Vagina (tissue), 2 donors: ENCODE measurements at places on chromosomes 3 and 15.

DNA sequence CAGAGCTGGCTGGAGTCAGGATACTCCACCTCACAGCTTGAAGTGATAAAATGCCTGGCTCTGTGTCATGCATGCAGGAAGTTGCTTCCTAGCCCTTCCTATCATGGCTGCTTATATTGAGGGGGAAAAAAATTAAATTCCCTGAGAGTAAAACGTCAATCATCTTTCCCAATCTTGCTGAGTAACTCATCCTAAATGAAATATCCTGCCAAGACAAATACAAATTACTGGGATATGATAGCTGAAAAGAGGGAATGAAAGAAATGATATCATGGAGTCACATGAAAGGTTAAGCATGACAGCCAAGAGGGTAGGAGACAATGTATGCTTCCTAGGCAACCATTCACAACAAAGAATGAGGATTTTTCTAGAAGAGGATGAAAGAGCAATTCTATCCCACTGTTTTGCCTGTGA lies 110.6 kb downstream of the ABI3BP start:
- no peak for DNase-seq

DNA sequence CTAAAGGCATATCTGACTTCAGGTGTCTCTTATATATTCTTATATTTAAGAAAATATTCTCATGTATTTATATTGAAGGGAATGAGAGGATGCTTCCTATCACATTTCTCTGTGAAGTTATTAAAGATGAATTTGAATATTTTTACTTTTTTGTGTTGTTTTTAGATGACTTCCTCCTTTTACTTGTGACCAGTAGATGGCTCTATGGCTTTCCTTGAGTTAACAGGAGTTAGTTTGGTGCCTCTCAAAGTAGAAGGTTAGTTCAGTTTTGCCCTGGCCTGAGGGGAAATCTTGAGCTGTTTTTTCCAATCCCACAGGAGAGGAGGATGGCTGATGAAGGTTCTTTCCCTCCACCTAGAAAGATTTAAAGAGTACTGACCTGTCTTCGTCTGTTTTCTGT lies 80.7 kb downstream of the SQOR start:
- no peak for DNase-seq

DNA sequence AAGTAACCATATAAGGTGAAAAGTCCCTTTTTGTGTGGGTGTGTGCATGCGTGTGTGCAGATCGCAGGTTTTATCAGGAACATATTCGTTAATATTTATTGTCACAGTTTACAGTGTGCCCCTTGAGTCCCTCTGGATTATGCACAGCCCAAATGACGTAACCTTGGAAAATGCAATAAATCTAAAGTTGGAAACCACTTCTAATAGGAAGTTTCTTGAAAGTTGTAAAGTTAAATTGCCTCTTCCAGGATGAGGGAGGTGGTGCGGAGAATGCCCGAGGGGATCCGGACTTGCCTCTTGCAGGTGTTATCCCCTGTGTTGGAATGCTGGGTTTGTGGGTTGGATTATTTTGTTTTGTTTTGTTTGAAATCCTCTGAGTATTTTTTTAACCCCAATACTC lies 143.3 kb downstream of the CMSS1 start:
- no peak for DNase-seq

GRCh38 chr3:149941186-149941585 lies 29.5 kb downstream of the PFN2 start:
- DNase-seq: no peak

DNA sequence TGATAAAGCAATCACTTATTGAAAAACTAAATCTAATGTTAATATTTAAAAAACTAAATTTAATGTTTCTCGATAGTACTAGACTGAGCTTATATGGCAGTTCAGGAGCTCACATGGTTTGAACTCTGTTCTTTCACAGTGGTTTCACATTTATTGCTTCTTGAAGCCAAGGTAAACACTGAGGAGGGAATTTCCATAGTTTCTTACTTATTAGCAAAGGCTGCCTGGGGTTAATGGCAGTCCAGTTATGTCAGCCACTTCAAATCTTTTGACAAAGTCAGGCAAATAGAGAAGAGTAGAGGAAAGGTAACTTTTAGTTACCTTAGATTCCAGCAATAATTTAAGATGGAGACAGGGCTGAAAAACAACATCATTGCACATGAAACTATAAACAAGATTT lies 831.5 kb downstream of the ROBO2 start:
- no peak for DNase-seq

- DNase-seq: no peak
Measured at GRCh38 chr3:160394009-160394392, 5.0 kb downstream of the IFT80 start.

DNA sequence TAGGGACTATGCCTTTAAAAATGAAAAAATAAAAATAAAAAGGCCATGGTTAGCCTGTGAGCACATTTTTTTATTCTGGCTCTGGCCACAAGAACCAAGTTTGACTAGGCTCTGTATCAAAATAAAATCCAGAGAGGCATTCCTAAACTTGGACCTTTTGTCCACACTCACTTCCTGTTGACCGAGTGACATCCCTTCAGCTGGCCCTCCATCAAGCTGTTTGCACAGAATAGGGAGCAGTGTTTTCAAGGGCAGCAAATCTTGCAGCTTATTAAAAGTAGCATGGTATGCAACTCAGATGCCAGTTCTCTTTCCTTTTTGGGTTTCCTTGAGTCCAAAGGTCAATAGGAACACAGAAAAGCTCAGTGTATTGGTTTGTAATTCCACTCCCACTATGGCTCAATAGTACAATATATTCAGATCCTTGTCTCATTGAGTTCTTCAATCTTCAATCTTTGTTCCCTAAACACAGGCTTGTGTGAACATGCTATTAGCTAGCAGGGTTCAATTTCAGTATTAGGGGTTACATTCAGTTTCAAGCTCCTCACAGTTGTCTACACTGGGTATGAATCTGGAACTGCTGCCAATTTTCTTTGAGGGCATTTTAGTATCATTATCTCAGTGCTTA lies 244.5 kb downstream of the RBMS3 start:
- DNase-seq: no peak

DNA sequence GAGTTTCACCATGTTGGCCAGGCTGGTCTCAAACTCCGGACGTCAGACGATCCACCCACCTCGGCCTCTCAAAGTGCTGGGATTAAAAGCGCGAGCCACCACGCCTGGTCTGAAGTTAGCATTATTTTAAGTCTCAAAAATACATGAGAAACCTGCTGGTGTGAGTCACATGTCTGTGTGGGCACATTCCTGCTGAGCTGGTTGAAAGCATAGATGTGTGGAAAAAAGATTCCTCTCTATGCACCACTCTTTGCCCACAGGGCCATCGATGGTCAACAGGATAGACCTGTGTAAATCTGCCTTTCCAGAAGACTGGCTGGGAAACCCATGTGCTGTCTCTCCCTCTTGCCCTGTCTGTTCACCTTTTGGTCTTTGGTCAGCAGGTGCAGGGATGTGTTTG lies 63.5 kb downstream of the CHRD start:
- no peak for DNase-seq

DNA sequence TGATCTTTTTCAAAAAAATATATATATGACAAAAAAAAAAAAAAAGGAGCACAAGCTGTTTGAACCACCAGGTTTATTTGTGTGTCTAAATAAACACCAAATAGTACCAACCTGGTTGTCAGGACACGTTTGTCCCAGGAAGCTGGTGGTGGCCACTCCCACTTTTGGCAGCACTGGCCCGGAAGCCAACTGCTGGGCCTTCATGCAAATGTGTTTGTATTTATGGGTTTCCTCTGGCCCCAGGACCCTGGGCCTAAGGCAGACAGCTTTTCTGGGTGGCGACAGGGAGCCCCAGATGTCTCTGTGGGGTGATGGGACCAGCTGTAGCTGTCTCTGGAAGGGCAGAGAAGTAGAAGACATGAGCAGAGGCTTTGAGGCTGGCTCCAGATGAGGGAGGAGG lies 31.6 kb downstream of the PRKCD start:
- DNase-seq: no peak

GRCh38 chr3:62467966-62468722 lies 94.8 kb upstream of the FEZF2 start:
- no peak for DNase-seq

GRCh38 chr3:184914628-184915027 lies 102.7 kb downstream of the VPS8 start:
- no peak for DNase-seq

DNA sequence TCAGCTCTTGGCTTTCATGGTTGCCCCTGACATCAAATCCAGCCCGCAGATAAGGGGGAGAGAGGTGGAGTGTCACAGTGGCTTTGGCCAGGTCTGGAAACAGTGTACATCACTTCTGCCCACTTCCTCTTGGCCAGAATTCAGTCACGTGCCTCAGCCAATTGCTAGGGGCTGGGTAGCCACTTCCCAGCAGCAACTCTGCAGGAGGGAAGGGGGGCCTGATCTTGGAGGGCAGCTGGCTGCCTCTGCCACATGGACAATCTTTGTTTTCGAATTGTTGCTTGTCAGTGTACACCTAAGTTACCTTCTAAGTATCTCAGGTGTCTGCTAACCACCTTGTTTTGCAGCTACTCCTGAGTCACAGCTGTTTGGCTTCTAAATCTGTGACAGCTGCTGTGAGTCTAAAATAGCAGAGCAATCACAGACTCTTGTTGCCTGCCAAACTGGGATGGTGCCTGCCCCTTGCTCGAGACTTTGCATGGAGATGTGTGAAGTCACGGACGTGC lies 41.0 kb upstream of the LIMD1 start:
- no peak for DNase-seq

- no peak for DNase-seq
Measured at GRCh38 chr3:160402221-160403027, 3.0 kb downstream of the SMC4 start.

DNA sequence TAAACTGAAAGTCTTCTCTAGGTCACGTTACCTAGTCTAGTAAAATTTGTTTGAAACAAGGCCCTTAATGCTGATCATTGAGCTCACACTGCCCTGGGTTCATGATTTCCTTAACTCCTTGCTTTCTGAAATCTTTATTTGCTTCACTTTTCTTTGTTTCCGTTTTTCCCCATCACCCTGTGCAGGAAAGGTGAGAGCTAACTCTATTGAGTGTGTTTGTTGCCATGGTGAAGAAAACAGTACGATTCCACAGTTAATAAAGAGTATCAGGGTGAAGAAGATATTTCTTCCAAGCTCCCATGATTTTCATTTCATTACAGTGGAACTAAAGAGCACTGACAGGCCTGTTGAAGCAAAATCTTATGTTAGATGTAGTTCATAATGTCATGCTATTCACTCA lies 276.2 kb downstream of the RAP2B start:
- DNase-seq: no peak

GRCh38 chr3:64290864-64291263 lies 65.6 kb upstream of the PRICKLE2 start:
- no peak for DNase-seq

DNA sequence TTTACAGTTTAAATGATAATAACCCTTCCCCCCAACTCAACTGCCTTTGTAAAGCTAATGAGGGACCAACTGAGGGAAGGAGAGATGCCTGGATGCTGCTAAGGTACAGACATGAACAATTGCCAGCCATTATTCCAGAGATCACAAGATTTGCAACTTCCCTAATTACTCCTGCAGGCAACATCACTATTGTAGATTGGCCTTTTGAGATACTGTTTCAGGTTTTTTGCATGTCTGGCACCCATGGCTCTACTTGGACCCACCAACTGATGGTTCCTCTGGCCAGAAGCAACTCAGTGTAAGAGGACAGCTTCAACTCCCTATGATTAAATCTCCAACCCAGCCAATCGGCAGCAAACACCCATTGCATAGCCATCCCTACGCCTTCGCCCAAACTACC lies 478.7 kb downstream of the FHIT start:
- no peak for DNase-seq

DNA sequence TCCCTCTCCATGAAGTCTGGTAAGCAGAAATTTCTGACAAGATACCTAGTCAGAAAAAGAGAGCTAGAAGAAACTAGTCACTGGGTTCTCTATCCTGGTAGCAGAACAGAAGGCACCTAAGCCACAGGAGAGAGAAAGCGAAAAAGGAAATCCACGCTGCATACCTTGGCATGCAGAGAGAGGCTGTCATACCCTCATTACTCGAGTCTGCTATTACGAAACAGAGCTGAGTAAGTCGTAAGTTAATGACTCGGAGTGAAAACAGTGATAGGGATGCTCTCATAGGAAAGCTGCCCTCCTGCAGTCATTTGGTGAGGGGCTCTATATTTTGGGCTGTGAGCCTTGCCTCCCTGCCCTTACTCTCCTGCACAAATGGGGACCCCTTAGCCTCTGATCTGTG lies 16.2 kb downstream of the CLRN1 start:
- no peak for DNase-seq

- DNase-seq: no peak
Measured at GRCh38 chr15:80512726-80513660, 108.8 kb downstream of the ARNT2 start.

DNA sequence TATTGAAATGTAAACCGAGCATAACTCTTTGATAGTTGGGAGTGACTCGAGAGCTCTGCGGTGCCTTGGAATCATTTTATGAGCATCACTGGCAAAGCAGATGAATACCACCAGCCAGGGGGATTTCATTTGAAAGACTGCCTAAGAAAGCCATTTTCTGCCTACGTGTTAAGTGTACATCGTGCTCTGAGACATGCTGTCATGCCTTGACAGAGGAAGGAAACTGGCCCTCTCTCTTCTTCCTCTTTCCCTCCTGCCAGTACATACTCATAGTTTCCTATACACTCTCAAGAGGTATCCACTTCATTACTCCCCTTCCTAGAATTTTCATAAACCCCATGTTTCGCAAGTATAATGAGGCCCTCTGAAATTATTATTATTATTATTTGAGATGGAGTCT lies 8.8 kb downstream of the BCL2A1 start:
- no peak for DNase-seq

GRCh38 chr3:150727653-150728502 lies 24.2 kb upstream of the ERICH6 start:
- DNase-seq: no peak

- DNase-seq: no peak
Measured at GRCh38 chr15:66773129-66773873, 71.3 kb downstream of the SMAD6 start.

DNA sequence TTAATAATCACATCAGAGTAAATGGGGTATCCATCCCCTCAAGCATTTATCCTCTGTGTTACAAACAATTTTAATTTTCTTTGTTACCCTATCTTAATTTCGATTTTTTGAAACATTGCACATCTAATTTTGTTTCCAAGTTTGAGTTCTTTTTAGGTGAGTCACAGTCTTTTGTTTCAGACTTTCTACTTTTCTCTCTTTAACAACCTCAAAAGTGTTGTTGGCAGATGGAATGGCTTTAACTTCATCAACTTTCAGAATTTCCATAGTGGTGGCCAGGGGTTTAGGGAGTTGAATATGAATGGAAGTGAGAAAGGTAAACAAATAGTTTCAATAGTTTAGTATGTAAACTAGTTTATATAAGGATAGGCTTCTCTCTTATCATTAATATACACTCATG lies 223.0 kb upstream of the MLF1 start:
- no peak for DNase-seq

GRCh38 chr3:177126015-177126773 lies 71.1 kb downstream of the TBL1XR1 start:
- DNase-seq: no peak

DNA sequence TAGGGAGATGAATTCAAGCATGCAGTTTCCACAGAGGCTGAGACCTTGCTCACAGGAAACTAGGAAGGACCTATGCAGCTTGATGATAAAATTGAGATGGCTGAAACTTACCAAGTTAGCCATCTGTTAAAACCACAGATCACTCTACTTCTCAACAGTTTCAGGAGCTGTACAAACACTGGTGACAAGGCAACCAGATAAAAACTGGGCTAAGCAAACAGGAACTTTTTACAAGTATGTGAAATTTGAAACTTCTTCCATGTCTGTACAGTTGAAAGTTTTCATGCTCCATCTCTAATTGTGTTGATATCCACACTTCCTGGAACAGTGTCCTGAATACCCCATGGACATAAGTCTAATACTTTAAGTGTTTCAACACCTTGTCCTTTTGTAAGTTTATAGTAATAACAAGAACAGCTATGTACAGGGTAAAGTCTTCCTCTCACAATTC lies 78.2 kb downstream of the FAIM start:
- DNase-seq: no peak
